Activated naive CD4-positive, alpha-beta T cell (primary cell): ENCODE measurements at places on chromosomes 7 and 10.

- no peak for DNase-seq
These were observed 77.5 kb downstream of the CDK6 start for GRCh38 chr7:92758796-92759431.

- no peak for DNase-seq
These were observed 386.6 kb downstream of the SH2D4B start for GRCh38 chr10:80924063-80924952.

GRCh38 chr10:103870516-103870915, 15.1 kb upstream of the SH3PXD2A start:
- no peak for DNase-seq

DNA sequence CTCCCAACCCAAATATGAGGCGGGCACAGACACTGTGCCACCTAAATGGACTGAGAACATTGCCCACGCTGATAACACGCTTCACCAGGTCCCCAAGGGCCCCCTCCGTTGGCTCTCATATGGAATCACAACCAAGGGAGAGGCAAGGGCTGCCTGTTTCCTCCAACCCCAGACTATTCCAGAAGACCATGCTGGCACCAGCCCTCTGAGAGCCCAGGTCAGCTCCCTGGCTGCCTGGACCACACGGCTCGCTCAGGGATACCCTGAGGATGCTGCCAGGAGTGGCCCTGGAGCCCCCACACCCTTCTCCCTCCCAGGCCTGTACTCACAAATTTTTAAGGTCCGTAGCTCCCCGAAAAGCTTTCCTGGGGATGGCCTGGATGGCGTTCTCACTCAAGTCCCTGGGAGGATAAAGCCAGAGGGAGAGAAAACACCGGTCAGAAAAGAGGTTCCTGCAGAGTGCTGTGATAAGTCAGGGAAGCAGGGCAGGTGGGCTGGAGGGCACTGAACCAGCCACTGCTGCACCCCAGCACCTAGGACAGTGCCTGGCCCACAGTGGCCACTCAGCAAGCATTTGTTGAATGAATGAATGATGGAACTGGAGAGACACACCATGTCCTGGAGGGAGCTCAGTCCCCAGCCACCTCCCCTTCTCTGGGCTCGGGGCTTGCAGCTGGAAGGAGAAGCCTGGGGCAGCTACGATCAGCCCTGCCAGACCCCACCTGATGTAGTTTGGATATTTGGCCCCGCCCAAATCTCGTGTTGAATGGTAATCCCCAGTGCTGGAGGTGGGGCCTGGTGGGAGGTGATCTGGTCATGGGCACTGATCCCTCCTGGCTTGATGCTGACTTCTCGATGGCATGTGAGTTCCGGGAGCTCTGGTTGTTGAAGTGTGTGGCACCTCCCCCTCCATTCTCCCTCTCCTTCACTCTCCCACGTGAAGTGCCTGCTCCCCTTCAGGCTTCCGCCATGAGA, 119.8 kb downstream of the SLIT1 start:
- DNase-seq = no peak

DNA sequence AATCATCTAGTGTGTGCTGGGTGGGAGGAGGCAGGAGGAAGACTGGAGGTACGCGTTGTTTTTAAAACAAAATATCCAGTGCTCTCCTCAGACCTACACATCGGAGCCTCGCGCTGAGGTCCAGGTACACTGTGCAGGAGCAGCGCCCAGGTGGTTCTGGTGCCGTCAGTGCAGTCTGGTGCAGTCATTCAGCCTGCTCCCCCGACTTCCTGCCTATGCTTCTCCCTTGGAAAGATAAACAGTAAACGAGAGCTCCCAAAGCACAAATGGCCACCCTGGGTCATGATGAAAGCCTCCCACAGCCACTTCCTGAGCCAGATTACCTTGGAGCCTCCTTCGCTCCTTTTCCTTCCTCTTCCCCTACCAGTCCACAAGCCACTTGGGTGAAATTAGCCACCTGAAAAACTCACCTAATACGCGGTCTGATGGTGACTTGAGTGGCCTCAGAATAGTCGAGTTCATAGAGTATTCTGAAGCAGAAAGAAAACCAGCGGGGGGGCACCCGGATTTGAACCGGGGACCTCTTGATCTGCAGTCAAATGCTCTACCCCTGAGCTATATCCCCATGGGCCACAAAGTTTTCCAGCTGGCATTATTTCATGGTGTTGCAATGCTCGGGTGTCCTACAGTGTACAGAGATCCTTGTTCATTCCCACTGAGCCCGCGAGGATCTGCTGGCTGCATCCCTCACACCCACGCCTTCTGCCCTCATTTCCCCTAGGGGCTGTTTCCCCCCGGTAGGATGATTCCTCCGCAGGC, 82.5 kb downstream of the ZNF467 start:
- DNase-seq = no peak

- DNase-seq = no peak
These were observed 177.9 kb downstream of the SKAP2 start for GRCh38 chr7:26686448-26686981.

DNA sequence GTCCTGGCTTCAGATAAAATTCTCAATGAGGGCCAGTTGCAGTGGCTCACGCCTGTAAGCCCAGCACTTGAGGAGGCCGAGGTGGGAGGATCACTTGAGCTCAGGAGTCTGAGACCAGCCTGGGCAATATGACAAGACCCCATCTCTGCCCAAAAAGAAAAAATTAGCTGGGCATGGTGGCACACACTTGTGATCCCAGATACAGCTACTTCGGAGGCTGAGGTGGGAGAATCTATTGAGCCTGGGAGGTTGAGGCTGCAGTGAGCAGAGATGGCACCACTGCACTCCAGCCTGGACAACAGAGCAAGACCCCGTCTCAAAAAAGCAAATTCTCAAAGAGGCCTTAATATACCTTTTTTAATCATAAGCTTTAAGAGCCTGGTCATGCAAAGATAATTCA, 142.9 kb downstream of the CUX1 start:
- DNase-seq = no peak

DNA sequence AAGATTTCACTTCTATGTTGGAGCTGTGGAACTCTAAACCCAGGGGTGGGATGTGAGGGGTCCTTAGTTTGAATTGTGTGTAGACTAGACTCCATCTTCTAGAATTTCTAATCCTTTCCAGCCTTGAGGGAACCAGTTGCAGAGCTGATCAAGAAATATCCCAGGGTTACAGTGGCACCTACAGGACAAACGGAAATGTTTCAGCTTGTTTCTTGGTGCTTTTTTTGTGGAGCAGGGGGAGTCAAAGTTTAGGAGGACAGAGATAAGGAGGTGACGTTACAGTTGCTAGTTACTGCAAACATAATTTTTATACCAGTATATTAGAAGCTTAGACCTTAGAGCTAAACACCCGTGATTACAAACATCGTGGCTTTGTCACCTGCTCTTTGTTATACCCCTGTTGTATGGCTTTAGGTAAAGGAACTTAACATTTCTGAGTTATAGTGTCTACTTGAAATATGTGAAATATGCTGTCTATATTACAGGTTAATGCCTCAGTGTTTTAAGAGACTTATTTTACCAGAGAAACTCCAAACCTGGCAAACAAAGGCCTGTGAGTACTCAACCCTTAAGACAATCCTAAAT, 84.5 kb upstream of the DYNC1I1 start:
- DNase-seq = no peak

- no peak for DNase-seq
These were observed 53.9 kb upstream of the ARID5B start for GRCh38 chr10:61847640-61848039.
